ENCODE measurements at places on chromosomes 3 and 15. TPM values are rescaled to one million over a fixed set of nuclear protein-coding genes. Genes with fewer than 3 reads are reported as not detected.

MKRN3 gene
- total RNA-seq = not detected

REC114 gene
- not detected for total RNA-seq

PPP1R14D gene
- total RNA-seq = not detected

SV2B gene
- total RNA-seq = under 0.01 TPM

PRR20G gene
- not detected for total RNA-seq

TRIM42 gene
- total RNA-seq = not detected

ZSCAN29 gene
- 38.0 TPM for total RNA-seq

GRIP2 gene
- 2.9 TPM for total RNA-seq

GRCh38 chr3:120416868-120417267 is 33.9 kb downstream of the FSTL1 start:
- no peak for DNase-seq

- DNase-seq = no peak
Observed at GRCh38 chr3:59920822-59921221, 871.0 kb upstream of the CFAP20DC start.

- DNase-seq = no peak
Observed at GRCh38 chr3:158773845-158774830, 27.7 kb upstream of the MFSD1 start.

DNA sequence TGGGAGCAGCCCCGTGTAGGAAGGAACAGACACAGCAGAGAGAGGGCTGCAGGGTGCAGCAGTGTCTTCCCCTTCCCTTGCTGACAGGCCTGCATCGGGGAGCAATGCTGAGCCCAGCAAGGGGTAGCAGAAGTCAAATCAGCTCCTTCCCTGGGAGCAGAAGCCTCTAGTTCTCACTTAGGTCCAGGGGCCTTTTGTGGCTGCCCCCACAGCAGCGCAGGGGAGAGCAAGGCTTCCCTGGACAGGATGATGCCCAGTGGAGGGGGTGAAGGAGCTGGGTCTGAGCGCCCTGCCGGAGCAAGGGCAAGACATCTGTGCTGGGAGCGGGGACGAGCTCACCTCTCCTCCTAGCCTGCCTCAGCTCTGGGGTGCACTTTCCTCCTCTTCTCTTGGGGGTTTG is 827 bp downstream of the PLCB2 start:
- DNase-seq = peak; percentile 63

DNA sequence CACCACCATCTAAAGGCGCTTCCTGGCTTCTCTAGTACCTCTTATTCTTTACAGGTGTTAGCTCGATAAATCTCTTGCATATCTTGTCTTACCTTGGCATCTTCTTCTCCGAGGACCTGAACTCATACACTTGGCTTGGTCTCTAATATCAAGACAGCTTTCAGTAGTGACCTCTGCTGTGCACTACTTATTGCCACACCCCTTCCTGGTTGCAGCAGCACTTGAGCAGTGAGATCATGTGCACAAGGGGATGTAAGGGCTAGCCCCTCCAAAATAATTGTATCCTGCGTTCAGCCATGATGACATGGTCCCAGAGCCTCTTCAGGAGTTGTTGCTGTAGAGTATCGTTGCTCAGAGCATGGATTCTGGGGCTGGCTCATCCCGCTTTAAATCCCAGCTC is 1.3 kb upstream of the PLA1A start:
- no peak for DNase-seq

- no peak for DNase-seq
Observed at GRCh38 chr3:96991800-96992365, 177.5 kb downstream of the EPHA6 start.

GRCh38 chr3:150038830-150039229 is 68.1 kb upstream of the PFN2 start:
- no peak for DNase-seq

- DNase-seq = no peak
Observed at GRCh38 chr3:140359233-140359995, 318.4 kb upstream of the TRIM42 start.

- peak; percentile 18 for DNase-seq
Observed at GRCh38 chr3:38782148-38782547, 33.9 kb downstream of the SCN10A start.

GRCh38 chr3:48585411-48585810 is 9.7 kb downstream of the COL7A1 start:
- no peak for DNase-seq

DNA sequence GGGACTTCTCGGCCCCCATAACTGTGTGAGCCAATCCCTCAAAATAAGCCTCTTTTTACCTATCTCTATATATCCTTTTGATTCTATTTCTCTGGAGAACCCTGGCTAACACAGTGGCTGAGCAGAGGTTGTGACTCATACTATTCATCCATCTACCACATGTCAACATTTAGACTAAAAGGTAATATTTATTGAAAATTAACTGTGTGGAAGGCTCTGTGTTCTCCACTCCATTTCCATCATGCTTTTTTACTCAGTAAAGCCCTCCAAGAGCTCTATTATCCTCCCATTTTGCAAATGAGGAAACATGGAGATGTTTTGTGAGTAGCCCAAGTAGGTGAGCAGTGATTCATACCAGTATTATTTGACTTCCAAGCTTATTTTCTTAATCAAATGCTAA is 217.9 kb upstream of the DCBLD2 start:
- DNase-seq = no peak

- peak; percentile 56 for DNase-seq
Observed at GRCh38 chr15:43928152-43928551, 101.3 kb downstream of the WDR76 start.

GRCh38 chr3:58241306-58242044 is 3.9 kb downstream of the ABHD6 start:
- DNase-seq = peak; percentile 22

DNA sequence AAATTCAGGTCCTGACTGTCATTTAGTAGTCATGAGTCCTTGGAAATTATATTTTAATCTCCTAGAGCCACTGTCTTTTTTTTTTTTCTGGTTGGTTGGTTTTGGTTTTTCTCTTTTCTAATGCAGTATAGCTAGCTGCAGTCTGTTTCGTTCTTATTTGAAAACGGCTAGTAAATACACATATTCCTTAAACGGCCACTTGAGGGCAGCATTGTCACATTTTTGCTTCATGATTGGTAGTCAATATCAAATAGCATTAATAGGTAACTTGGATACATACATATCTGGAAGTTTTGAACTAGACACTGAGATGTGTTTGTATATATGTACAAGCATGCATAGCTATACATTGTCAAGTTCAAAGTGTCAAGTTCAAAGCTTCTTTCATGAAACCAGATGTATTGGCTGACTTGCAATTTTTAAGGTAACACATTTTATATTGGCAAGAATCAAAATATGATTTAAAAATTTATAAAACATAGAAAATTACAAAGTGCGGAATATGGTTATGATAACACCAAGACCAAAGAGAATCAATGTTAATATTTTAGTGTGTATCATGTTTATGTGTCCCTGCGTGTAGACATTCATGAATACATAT is 22.5 kb downstream of the GABRA5 start:
- DNase-seq = peak; percentile 60

- no peak for DNase-seq
Observed at GRCh38 chr3:9833078-9833477, 10.7 kb downstream of the RPUSD3 start.

- DNase-seq = no peak
Observed at GRCh38 chr3:132457286-132457685, 40.0 kb downstream of the DNAJC13 start.

DNA sequence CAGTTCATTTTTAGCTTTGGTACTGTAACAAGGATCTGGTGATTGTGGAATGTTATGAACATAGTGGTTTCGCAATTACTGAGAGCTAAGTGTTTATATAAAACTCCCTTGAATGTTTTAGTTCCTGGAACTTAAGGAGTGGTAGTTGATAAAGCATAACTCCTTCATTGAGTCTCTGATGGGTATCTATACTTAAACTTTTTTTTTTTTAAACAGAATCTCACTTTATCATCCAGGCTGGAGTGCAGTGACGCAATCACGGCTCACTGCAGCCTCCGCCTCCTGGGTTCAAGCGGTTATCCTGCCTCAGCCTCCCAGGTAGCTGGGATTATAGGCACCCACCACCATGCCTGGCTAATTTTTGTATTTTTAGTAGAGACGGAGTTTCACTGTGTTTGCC is 11.3 kb downstream of the PRKCI start:
- no peak for DNase-seq
